ENCODE measurements at places on chromosomes 3 and 15.

- peaks cover 18% of the 10 kb centered on the region for H3K4me1 ChIP-seq
- no peak overlapping the region for H3K4me3 ChIP-seq
- H3K36me3 ChIP-seq = peaks cover 9% of the 10 kb centered on the region
- H3K27ac ChIP-seq = no peak overlapping the region
Observed at GRCh38 chr3:71497367-71497897, 86.1 kb downstream of the FOXP1 start.

- peaks cover 23% of the 10 kb centered on the region for H3K4me1 ChIP-seq
- peaks cover 13% of the 10 kb centered on the region for H3K36me3 ChIP-seq
- H3K27me3 ChIP-seq = no peaks in the 10 kb centered on the region
- H3K4me3 ChIP-seq = no peak overlapping the region
Observed at GRCh38 chr15:36926427-36926825, 173.9 kb downstream of the MEIS2 start.

- H3K4me1 ChIP-seq = peaks cover 20% of the 10 kb centered on the region
- H3K36me3 ChIP-seq = peaks cover 9% of the 10 kb centered on the region
- H3K27me3 ChIP-seq = no peaks in the 10 kb centered on the region
- H3K27ac ChIP-seq = no peak overlapping the region
Observed at GRCh38 chr3:8712045-8712907, 21.3 kb upstream of the CAV3 start.

- peaks cover 10% of the 10 kb centered on the region for H3K36me3 ChIP-seq
- H3K27ac ChIP-seq = no peak overlapping the region
- no peaks in the 10 kb centered on the region for H3K4me1 ChIP-seq
- H3K4me3 ChIP-seq = no peak overlapping the region
- no peak for DNase-seq
- H3K27me3 ChIP-seq = no peaks in the 10 kb centered on the region
Observed at GRCh38 chr15:84797212-84797611, 19.9 kb upstream of the ALPK3 start.

DNA sequence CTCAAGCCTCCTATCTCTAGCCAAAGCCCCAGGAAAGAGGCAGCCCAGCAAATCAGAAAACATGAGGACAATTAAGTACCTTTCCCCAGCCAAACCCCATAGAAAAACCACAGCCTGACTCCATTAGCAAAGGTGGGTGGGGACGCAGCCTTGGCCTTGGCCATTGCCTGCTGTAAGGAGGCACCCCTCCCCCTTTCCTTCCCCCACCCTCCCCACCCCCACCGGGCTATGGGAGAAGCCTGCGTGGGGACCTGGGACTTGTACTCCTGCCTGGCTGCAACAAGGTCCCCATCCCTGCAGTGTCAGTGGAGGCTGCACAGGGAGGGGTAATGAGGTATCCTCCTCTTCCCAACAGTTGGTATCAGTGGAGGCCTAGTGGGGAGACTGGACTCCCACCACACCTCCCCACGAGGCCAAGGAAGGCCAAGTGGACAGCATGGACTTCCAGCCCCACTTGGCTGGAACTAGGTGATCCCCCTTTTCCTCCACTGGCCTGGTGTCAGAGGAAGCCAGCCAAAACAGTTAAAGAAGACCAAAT is 20.5 kb downstream of the PRR23E start:
- no peak overlapping the region for H3K4me3 ChIP-seq
- H3K27me3 ChIP-seq = peaks cover 4% of the 10 kb centered on the region
- no peak overlapping the region for H3K27ac ChIP-seq
- H3K36me3 ChIP-seq = no peaks in the 10 kb centered on the region
- peaks cover 15% of the 10 kb centered on the region for H3K4me1 ChIP-seq
- DNase-seq = no peak

- H3K4me3 ChIP-seq = no peak overlapping the region
- no peaks in the 10 kb centered on the region for H3K4me1 ChIP-seq
- DNase-seq = no peak
- no peaks in the 10 kb centered on the region for H3K36me3 ChIP-seq
- no peak overlapping the region for H3K27ac ChIP-seq
Observed at GRCh38 chr15:88223084-88223483, 33.5 kb downstream of the NTRK3 start.

DNA sequence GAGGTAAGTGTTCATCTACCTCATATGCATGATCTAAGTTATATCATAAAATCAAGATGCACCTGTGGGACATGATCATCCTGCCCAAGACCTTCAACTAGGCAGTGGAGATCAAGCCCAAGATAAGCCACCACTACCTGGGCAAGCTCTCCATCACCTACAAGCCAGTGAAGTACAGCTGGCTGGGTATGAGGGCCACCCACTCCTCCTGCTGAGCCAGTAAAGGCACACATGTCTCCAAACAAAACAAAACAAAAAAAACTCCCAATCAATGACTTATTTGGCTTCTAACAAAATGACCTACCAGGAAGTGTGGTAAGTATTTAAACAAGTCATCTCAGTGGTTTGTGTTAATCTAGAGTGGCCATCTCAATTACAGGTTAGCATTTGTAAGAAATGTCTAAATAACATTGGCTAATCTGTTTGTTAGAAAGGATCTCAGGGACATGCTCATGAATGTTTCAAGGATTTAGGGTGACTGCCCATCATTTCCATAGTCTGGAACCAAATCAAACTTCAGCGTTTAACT is 3.1 kb downstream of the PAQR9 start:
- H3K27ac ChIP-seq = no peak overlapping the region
- H3K4me1 ChIP-seq = peaks cover 17% of the 10 kb centered on the region
- H3K27me3 ChIP-seq = peaks cover 28% of the 10 kb centered on the region
- no peak overlapping the region for H3K4me3 ChIP-seq

DNA sequence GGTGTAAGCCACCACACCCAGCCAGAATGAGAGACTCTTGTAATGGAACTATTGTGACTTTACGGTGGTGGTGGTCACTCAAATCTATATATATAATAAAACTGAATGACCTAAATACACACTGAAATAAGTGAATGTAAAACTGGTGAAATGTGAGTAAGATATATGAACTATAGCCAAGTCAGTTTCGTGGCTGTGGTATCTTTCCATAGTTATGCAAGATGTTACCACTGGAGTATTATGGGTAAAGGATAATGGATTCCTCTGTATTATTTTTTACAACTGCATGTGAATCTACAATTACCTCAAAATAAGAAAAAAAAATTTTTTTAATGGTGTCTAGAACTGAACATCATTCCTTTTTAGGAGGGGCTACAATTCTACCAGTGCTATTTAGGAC is 21.9 kb downstream of the PIK3CB start:
- no peaks in the 10 kb centered on the region for H3K4me1 ChIP-seq
- no peak overlapping the region for H3K4me3 ChIP-seq
- H3K27me3 ChIP-seq = no peaks in the 10 kb centered on the region
- H3K36me3 ChIP-seq = no peaks in the 10 kb centered on the region

- peaks cover 9% of the 10 kb centered on the region for H3K36me3 ChIP-seq
- no peak overlapping the region for H3K27ac ChIP-seq
- no peak overlapping the region for H3K4me3 ChIP-seq
Observed at GRCh38 chr15:31366169-31366734, 39.6 kb downstream of the KLF13 start.

- H3K27me3 ChIP-seq = peaks cover 6% of the 10 kb centered on the region
- no peak overlapping the region for H3K27ac ChIP-seq
- no peak overlapping the region for H3K4me3 ChIP-seq
- no peak for DNase-seq
- H3K36me3 ChIP-seq = no peaks in the 10 kb centered on the region
- peaks cover 37% of the 10 kb centered on the region for H3K4me1 ChIP-seq
Observed at GRCh38 chr3:55690177-55690576, 203.1 kb upstream of the WNT5A start.

DNA sequence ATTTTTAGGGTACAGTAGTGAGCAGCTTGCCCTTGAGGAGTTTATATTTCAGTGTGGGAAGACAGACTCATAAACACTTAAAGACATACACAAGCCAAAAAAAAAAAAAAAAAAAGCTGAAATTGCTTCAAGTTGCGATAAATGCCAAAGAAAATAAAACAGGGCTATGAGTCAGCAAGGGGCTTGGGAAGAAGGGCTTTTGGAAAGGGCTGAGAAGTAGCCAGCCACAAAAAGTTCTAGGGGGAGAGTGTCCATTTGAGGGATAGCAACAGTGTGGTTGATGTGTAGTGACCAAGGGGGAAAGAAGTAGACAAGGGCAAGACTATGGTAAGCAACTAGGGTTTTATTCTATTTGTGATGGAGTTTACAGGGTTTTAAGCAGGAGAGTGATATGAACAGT is 185.5 kb downstream of the ADAMTS9 start:
- peaks cover 5% of the 10 kb centered on the region for H3K4me1 ChIP-seq
- no peak overlapping the region for H3K4me3 ChIP-seq
- H3K36me3 ChIP-seq = no peaks in the 10 kb centered on the region

DNA sequence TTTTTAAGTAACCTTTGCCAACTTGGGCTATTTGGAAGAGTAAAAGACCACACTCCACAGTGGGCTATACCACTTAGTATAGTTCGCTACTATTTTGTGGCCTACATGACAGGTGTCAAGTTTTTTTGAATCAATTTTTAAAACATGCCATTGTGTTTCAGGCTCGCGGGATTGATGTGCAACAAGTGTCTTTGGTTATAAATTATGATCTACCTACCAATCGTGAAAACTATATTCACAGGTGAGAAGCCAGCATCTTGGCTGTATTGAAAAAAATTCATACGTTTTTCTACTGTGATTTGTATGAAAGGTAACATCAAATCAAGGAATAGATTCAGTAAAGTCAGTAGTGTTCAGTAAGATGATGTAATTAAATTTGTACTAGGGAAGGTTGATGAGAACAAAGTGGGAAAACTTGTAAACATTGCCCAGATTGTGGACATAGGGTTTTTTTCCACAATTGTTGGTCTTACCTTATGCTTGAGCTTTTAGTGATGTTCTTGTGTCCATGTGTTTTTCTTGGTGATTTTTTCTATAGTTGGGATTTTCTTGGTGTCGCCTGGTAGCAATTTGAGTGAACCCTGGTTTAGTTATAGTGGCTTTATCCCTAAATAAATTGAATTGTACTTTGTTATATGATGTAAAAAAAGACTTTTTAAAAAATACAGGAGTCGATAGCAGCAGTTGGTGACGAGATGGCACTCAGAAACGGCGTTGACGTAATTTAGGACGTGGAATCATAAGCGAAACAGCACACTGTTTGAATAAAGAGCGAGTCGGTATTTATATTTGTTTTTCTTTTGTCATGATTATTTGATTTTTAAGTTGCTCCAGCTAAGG is 4.5 kb downstream of the EIF4A2 start:
- DNase-seq = no peak
- peaks cover 15% of the 10 kb centered on the region for H3K27me3 ChIP-seq
- peak overlapping the region; percentile 5 for H3K27ac ChIP-seq

- H3K27ac ChIP-seq = no peak overlapping the region
- peak; percentile 14 for DNase-seq
- H3K36me3 ChIP-seq = no peaks in the 10 kb centered on the region
- H3K4me3 ChIP-seq = no peak overlapping the region
Observed at GRCh38 chr3:167740961-167741587, 5.6 kb downstream of the SERPINI1 start.

GRCh38 chr3:139695007-139695406 is 17.2 kb upstream of the NMNAT3 start:
- H3K4me3 ChIP-seq = no peak overlapping the region
- H3K36me3 ChIP-seq = no peaks in the 10 kb centered on the region
- peaks cover 6% of the 10 kb centered on the region for H3K4me1 ChIP-seq
- H3K27me3 ChIP-seq = peaks cover 31% of the 10 kb centered on the region
- DNase-seq = no peak

DNA sequence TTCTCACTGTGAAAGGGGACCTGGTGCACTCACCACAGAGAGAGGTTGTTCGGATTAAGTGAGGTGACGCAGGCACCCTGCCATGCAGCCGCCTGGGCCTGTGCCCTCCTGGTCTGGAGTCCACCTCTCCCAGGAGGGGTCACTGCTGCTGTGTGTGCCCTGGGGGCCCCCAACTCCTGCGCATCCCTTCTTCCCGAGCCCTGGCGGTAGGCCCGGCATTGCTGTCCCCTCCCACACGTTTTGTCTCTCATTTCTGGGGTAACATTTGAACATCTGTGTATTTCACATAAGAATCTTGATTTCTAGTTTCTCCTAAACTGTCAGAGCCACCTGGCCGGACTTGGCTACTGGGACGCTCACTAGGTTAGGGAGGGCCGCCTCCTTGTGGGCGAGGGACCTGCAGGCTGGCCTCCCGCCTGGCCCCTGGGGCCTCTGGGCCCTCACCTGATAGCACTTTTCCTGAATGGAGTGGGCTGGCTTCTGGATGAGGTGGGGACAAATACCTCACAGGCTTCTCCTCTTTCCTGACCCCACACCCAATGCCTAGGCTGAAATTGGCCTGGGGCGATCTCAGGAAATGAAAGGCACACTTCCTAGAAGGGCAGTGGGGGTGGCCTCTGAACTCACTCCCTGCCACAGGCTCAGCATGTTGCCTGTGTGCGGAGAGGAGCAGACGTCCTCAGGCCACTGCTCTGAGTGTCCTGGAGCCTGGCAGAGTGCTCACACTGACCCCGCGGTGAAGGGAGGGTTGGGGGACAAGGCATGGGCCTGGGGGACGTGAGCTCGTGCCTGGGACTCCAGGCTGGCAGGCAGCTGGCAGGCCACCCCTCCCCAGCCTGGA is 104.2 kb upstream of the PRR23E start:
- no peak for DNase-seq
- H3K27me3 ChIP-seq = no peaks in the 10 kb centered on the region
- no peaks in the 10 kb centered on the region for H3K36me3 ChIP-seq
- no peak overlapping the region for H3K27ac ChIP-seq
- no peak overlapping the region for H3K4me3 ChIP-seq
- H3K4me1 ChIP-seq = peaks cover 19% of the 10 kb centered on the region

DNA sequence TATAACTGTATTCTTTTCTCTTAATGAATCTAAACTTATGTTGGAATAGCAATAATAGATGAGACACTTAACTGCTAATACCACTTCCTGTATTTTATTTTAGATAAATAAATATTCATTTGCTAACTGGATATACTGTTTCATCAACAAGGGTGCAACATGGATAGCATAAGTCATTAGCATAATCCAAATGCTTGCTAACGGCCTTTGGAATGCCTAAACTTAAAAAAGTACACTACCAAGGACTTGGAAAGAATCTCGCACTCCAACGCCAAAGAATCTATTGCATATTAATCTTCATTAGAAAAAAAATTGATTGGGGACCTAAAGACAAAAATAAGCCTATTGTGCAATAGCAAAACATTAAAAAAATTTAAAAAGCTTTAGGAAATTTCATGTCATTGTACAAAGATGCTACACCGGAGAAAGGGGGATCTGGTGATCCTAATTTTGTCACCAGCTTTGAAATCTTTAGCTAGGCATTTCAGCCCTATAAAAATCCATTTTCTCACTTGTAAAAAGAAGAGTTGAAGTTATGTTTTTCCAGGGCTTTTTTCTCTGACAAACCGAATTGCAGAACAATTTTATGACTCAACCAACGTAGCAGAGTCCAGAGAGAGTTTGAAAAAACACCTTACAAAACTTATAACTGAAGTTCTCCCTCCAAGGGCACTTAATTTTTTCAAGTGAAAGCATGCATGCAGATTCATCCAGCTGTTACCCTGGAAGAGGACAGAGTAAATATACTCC is 4.1 kb downstream of the VGLL3 start:
- H3K36me3 ChIP-seq = no peaks in the 10 kb centered on the region
- no peak overlapping the region for H3K27ac ChIP-seq
- H3K27me3 ChIP-seq = peaks cover 22% of the 10 kb centered on the region
- no peak overlapping the region for H3K4me3 ChIP-seq
- DNase-seq = no peak

GRCh38 chr3:136658946-136659682 is 93.1 kb downstream of the STAG1 start:
- DNase-seq = peak; percentile 27
- H3K27ac ChIP-seq = peak overlapping the region; percentile 44
- H3K27me3 ChIP-seq = no peaks in the 10 kb centered on the region
- H3K36me3 ChIP-seq = peaks cover 12% of the 10 kb centered on the region
- H3K4me1 ChIP-seq = peaks cover 36% of the 10 kb centered on the region
- peak overlapping the region; percentile 67 for H3K4me3 ChIP-seq

Measured in neural crest cell (in vitro differentiated cells).